ENCODE measurements at places on chromosomes 3 and 15.

DNA sequence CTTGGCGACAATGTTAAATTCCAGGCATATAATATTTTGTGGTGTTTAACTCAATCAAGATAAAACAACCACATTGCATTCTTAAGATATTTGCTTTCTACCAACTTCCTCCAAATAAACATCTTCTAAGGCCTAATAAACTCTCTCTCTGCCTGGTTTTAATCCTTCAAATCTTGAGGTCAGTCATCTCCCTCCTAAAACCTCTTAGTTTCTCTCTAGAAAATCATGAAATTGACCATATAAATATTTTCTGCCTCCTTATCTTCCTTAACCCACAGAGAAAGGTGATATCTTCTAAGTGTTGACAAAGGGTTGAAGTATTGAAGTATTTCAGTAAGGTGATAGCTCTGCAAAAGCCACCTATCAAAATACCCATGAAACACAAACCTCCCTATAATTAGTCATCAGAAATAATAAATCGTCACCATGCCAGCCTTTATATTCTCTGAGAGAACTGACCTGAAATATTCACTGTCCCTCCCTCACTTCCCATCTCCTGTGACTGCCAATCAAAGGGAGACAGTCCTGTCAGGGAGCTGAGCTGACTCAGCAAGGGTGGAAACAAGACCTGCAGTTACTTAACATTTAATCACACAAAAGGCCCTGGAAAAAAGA is 1261.1 kb downstream of the ROBO1 start:
- DNase-seq: no peak

DNA sequence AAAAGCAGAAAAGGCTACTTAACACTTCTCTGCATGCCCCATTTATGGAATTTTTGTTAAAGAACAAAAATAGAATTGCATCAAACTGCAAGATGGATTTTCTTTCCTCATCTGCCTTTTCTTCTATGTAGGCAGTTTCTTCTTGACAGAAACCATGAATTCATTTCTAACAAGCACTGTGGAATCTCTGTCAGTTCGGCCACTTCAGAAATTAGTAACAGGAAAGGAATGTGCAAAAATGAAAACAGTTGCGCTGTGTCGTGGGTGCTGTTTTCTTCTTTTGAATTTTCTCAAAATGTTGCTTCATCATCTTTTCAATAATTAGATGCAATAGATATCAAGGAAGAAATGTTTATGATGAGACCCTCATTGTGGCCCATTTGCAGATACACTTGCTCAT is 151.6 kb downstream of the FOXB1 start:
- no peak for DNase-seq

- no peak for DNase-seq
These were observed 306.0 kb downstream of the WDR72 start for GRCh38 chr15:53453253-53454105.

DNA sequence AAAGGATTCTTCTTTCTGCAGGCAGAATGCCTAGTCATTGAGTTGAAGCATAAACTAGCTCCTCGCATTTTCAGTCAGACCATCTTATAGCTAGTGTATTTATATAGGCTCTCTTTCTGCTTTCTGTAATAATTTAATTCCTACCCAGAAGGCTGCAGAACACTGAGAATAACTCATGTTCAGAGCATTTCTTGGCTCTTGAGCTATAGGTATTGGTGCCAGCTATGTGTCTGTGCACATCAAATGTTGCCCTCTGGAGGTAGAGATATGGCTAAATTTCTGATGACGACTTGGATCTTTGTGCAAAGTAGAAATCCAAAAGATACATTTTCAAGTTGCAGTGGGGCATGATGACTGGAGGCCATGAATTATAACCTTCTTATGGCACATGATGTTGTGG is 336.2 kb upstream of the TPM1 start:
- DNase-seq: no peak

DNA sequence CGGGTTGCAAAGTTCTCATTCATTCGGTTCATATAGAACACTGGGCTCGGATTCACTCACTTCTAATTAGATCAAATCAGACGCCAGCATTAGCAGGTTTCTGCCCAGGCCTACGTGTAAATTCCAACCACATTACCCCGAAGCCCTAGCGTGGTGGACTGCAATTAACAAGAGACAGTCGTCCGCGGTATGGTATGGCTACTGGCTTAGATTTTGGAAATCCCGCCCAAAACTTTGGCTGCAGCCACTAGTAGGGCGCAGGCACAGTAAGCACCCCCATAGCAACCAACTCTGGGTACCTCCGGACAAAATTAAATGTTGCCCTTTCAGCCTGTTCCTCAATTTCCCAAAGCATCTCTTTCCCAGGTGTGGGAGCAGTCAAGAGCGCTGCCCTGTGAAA is 771 bp downstream of the RARRES1 start:
- no peak for DNase-seq

DNA sequence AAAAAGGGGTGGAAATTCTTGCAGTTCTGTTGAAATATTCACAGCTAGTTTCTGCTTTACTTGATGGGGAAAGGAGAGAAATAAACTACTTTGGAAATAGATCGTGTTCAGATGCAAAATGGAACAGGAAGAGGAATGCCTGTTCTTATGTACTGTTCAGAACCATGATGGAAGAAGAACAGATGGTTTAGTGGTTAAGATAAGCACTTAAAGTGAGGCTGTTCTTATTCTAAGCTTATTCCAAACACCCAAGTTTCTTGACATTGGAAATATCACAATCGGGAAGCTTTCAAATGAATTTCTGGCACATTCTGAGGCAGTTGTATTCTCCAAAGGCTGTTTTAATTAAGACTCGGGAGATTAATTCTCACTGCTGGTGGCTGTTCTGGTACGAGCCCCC is 228.5 kb downstream of the LSAMP start:
- DNase-seq: no peak

GRCh38 chr3:62493109-62493801 is 119.9 kb upstream of the FEZF2 start:
- no peak for DNase-seq

DNA sequence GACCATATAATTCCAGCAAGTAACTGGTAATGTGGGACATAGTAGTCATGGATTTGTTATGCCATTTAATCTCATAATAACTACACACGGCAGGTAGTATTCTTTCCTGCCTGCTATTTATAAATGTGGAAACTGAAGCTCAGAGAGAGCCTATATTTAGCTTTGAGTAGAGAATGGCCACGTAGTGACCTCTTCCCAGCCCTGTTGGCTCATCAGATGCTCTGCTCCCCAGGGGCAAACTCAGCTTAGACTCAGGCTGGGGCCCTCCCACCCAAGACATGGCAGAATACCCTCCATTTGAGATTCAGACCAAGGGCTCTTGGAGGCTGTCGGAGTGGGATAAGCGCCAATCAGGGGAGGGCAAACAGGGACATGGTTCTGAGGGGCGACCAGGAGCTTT is 17.3 kb upstream of the HDAC11 start:
- no peak for DNase-seq

GRCh38 chr15:44038755-44039191 is 156.3 kb downstream of the FRMD5 start:
- DNase-seq: no peak

DNA sequence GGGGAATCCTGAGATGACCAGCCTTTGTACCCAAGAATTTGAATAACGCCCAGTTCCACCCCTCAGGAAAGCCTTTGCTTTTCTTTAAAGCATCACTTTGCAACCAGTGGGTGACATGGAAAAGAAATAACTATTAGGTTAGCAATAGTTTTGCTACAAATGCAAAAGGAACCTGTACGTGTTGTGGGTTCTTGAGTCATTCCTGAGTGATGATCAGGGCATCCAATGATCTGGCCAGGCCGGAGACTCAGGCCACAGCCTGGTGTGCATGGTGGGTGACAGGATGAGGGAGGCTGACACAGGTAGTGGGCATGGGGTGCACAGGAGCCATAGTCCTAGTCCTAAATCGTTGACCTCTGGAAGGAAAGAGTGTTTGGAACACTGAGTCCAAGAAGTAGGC is 321.4 kb upstream of the IL12A start:
- DNase-seq: no peak

- DNase-seq: no peak
These were observed 744 bp downstream of the ZNF619 start for GRCh38 chr3:40477666-40478065.

- DNase-seq: no peak
These were observed 17.8 kb downstream of the MAP2K5 start for GRCh38 chr15:67560320-67560719.

GRCh38 chr3:194009892-194010533 is 125.9 kb upstream of the HES1 start:
- no peak for DNase-seq

DNA sequence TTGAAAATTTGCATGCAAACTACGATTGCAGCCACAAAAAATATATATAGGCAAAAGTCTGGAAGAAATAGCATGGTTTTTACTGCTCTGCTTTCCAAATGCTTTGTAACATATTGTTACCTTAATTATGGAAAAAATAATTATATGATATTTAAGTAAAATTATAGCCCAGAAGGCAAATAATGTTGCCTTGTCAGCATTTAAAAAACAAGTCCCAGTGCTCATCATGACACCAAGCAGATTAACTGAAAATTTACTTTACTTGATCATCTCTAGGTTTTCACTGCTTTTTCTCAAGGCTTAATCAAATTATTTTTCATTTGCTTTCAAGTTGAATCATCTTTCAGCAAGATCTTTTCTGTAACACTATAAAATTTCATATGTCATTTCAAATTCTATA is 262.9 kb downstream of the ZMAT3 start:
- DNase-seq: no peak

DNA sequence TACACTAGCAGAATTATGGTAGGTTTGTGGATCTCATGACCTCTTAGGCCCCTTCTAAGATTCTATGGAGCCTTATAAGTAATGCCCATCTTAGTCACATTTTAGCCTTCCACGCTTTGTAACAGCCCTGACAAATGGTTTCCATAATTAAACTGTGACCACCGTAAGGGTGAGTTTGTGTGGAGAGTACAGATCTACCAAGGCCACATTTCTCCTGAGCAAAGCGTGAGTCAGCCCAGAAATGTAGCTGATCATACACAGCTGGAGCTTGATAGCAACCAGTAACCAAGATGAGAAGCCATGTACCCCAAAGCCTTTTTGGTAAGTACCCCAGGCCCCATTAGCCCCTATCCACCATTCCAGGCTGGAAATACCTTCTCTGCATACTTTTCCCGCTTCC is 31.7 kb downstream of the CHAC1 start:
- DNase-seq: no peak

DNA sequence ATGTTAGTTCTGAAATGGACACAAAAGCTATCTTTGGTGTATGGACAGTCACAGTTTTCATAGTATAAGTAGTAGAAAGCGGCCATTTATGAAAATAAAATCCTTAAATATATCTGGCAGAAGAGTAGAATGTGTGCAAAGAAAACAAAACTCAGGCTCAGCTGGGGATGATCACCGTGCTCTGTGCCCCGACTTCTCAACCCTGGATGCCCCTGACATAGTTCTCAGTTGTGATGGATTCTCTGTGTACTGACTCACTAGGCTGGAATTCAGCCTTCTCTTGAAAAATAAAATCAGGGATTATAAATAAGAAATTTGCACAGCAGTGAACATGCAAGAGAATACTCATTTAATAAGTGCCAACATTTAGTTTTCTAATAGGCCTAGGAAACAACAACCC is 925.1 kb upstream of the NR2F2 start:
- DNase-seq: no peak

DNA sequence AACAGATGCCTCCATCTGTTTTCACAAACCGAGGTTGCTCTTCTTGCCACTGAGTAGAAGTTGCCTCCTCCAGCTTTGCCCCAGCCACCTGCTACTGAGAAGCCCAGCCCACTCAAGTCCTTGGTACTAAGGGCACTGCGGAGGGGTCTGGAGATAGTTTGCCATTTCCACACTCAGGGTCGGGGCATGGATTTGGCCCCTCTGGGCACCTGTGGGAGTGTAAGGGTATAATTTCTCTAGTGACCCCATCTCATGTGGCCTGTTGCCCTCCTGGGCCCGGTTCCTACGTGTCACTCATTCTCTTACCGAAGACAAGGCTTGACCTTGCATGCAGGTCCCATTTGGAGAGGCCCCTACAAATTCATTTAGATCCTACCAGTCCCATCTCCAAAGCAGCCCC is 79.0 kb downstream of the THSD4 start:
- DNase-seq: no peak

Data from stimulated activated CD4-positive, alpha-beta T cell treated with anti-CD3 and anti-CD28 coated beads, Interleukin-15, amount 100 ng/mL, for 48 hours (primary cell).